ENCODE measurements at places on chromosomes 12 and 14.

- peak; percentile 72 for DNase-seq
Observed at GRCh38 chr12:52307836-52308805, 13.1 kb downstream of the KRT83 start.

DNA sequence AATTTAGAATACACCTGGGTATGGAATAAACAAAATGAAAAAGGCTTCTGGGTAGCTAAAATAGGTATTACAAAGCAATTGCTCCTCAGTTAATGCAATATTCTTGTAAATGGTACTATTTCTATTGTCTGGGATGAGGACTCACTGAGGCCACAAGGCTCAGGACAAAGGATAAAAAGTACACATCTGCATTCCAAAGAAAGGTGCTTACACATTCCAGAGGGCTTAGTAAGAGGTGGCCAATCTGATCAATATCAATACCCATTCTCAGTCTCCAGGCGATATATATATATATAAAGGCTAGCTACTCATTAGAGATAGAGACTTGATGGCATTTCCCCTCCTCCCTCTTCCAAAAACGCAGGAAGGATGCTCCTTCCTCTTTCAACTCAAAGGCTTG is 43.8 kb downstream of the ATXN7L3B start:
- no peak for DNase-seq

DNA sequence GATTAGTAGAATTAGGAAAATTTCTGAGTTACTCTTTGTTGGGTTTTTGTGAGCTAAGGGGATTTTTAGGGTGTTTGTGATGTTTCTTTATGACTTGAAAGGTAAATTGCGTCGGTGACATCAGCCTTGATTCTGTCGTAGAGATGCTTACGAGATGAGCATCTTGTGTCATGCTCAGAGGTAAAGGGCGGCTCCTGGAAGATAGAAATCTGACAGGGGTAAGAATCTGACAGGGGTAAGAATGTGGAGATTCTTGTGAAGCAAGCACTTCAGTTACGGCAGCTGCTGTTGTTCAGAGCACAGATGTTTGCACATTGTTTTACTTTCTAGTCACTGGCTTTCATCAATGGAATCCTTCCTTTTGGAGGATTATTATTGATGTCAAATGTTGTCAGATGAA is 22.5 kb downstream of the EML1 start:
- no peak for DNase-seq

- no peak for DNase-seq
Observed at GRCh38 chr12:81520064-81520945, 238.8 kb downstream of the PPFIA2 start.

DNA sequence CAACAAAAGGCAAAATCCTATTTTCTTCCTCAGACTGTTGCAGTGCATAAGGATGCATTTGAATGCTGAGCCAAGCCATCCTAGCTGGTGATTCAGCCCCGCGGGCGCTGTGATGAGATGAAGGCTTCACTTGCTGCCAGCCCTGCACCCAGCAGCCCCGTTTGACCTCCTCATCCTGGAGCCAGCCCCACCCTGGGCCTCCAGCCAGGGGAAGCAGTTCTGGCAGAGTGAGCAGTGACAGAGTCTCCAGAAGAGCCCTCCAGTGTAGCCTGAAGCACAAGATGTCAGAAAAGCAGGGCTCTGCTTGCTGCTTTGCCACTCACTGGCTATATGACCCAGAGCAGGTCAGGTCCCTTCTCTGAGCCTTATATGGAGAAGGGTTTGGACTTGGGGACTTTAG is 96.2 kb upstream of the HSPB8 start:
- no peak for DNase-seq

DNA sequence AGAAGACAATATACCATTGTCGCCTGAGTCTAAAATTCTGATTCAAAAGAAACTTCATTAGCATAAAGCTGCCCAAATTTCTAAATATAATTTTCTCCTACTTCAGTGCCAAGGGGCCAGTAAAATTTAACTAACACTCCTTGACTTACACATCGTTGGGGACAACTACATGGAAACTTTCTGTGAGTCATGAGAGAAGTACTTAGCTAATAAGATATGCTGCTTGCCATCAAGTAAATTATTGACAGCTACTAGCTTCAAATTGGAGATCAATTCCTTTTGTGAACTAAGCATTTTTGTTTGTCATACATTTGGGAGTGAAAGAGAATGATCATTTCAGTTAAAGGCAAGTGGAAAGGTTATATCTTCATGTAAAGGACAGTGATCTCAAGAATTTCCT is 373.3 kb downstream of the MDGA2 start:
- DNase-seq = no peak

DNA sequence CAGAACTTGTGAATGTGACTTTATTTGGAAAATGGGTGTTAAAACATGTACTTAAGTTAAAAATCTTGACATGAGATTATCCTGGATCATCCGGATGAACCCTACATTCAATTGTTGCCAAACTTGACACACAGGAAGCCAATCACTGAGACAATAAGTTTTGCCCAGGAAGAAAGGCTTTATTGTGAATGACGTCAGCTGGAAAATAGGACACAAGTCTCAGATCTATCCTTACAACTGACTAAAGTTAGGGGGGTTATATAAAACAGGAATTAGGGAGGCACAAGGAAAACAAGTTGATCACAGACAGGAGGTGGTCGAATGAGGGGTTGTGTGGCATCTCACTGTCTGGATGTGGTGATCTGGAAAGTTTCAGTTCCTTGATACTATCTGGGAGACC is 126.9 kb downstream of the TTC8 start:
- no peak for DNase-seq

GRCh38 chr12:24135158-24135850 is 185.8 kb upstream of the SOX5 start:
- DNase-seq = no peak

DNA sequence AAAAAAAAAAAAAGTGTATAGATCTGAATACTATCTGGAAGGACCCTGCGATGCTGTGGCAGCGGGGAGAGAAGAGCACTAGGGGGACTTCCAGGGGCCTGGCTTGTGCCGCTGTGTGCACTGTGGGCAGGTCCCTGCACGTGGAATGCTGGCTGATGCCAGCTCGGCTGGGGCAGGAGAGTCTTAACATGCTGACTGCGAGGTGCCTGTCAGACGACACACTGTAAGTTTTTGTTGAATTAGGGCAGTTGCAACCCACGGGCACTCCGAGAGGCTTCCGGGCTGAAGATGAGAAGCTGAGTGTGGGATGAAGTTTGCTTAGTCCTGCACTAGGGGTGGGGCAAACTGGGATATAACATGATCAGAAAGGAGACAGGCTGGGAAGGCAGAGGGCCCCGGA is 10.7 kb downstream of the GLT1D1 start:
- DNase-seq = no peak

DNA sequence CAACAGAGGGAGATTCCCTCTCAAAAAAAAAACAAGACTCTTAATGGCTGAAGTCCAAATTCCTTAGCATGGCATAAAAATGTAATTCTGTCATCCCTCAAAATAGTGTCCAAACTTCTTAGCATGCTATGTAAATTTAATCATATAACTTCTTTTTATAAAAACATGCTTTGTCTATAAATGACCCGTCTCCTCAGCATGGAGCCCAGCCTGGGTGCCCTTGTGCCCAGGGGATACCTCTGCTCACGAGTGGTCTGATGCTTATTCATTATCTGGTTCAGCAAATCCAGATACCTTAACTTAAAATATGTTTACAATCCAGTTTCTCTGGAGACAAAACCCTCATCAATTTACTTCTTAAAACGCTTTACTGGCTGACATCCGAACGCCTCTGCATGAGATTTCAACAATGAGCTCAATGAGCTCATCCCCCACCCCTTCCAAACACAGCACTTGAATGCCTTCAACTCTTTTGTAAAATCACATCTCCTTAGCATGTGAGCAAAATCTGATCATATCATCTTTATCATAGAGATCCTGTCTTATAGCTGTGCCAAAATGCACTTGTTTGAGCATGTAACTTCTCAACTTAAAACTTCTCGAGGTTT is 15.7 kb downstream of the RTL1 start:
- DNase-seq = no peak

GRCh38 chr14:33987565-33988080 is 36.7 kb upstream of the EGLN3 start:
- DNase-seq = no peak

DNA sequence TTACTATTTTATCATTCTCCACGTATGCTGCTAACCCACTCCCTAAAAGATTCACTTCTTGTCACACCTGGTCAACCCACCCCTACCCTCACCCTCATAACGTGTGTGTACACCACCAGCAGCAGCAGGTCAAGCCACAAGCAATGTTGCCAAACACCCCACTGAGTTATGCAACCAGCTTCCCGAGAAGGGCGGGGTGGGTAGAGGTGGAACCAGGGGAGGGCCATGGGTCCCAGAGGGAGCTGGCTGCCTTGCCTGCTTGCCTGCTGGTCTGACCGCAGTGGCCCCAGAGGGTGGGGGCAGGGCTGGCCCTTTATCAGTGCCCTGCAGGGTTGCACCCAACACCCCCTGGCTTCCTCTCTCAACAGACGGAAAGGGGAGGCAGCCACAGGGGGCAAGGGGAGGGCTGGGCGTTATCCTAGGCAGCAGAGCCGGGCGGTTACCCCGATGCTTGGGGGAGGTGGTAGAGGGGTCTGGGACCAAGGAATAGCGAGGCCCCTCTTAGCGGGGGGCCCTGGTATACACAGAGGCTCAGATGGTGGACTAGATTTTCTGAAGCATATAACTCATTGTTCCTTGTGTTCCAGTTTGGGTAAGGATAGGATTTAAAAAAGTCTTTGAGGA is 3.5 kb upstream of the NFE2 start:
- no peak for DNase-seq

DNA sequence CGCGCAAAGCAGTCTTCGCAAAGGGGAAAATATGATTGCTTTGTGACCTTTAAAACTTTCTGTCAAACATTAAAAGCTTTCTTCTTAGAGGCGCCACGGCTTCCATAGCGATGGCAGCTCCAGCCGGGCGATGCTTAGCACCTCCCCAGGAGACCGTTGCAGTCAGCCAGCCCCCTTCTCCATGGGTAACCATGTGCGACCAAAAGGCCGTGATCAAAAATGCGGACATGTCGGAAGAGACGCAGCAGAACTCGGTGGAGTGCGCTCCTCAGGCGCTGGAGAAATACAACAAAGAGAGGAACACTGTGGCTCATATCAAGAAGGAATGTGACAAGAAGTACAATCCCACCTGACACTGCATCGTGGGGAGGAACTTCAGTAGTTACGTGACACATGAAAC is 12.7 kb upstream of the STON2 start:
- DNase-seq = no peak

- DNase-seq = no peak
Observed at GRCh38 chr12:70556179-70556869, 80.9 kb downstream of the PTPRB start.

DNA sequence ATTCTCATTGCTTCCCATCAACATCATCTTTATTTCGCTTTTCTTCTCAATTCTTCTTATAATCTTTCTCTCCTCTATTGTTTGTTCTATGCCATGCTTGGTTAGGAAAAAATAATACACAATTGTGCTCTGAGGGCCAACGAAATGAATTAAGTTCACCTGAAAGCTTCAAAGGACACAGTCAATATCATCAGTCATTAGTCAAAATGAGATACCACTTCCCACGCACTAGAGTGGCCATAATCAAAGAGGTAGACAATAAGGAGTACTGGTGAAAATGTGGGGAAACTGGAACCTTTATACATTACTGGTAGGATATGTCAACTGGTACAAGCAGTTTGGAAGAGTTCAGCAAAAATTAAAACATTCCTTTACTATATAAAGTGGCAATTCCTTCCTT is 91.5 kb downstream of the TMTC1 start:
- no peak for DNase-seq

DNA sequence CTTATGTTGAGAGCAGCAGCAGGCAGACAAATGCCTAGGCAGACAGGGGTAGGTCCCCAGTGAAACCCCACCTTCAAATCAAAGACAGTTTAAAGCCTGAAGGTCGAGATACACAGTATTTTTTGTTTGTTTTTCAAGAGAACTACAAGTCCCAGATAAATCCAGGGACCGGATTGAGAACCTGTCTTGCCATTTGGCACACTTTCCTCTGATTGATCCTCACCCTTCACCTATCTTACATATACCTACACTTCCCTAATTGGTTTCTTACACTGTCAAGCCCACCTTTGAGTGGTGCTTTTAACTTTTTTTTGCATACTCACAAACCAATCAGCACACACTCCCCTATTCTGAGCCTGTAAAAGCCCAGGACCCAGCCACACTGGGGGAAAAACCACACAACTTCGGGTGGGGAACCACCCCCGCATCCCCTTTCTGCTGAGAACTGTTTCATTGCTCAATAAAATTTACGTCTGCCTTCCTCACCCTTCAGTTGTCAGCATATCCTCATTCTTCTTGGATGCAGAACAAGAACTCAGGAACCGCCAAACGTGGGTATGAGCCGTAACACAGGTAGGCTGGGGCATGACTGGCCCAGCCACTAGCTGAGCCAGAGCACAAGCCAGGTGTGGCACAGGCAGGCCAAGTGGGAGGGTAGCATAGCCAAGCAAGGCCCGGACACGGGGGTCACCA is 11.1 kb downstream of the DICER1 start:
- no peak for DNase-seq

GRCh38 chr14:71398450-71398849 is 491.2 kb downstream of the PCNX1 start:
- DNase-seq = no peak

DNA sequence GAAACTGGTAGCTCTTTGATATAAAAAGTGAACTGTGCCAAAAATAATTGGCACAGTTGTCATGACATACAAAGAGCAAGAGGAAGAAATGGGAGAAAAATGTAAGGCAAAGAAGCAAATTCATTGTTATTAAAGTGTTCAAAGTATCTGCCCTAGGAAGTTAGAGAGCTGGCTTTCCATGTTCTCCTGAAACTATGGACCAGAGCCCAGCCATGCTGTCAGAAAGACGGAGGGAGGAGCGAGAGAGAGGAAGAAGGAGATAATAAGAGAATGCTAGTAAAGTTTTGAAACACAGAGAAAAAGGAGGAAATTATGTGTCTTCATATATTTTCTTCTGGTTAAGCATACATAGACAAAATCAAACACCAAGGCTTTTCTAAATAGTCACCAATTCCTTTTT is 78.1 kb upstream of the PELI2 start:
- no peak for DNase-seq

DNA sequence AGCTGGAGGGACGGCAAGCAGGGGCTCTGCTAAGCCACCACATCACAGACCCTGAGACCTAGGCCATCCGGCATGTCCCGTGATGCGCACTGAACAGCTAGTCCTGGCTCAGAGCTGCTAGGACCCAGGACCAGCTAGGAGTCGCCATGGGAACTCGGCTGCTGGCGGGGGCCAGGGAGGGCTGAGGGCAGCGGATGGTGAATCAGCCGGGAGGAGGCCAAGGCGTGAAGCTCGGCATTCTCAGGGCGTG is 5.1 kb downstream of the AHNAK2 start:
- DNase-seq = no peak

DNA sequence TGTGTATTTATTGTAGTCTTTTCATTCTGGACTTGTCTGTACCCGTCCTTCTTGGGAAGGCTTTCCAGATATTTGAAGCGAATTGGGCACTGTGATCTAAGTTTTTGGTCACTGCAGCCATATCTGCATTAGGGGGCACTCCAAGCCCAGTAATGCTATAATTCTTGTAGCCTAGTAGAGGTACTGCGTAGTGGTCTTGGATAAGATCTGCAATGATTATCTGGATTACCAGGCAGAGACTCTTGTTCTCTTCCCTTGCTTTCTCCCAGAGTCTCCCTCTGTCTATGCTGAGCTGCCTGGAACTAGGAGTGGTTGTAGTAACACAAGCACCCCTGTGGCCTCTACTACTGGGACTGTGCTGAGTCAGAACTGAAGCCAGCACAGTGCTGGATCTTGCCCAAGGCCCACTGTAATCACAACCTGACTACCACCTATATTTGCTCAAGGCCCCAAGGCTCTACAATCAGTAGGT is 30.0 kb downstream of the SLC38A2 start:
- no peak for DNase-seq
